Activated CD4-positive, alpha-beta T cell treated with anti-CD3 and anti-CD28 coated beads, Interleukin-2, Interleukin-6, amounts not matched to agents 100 ng/mL and 50 ng/mL, durations not matched to agents 16 hours and 8 hours (primary cell): ENCODE measurements at places on chromosomes 1 and 21.

DNA sequence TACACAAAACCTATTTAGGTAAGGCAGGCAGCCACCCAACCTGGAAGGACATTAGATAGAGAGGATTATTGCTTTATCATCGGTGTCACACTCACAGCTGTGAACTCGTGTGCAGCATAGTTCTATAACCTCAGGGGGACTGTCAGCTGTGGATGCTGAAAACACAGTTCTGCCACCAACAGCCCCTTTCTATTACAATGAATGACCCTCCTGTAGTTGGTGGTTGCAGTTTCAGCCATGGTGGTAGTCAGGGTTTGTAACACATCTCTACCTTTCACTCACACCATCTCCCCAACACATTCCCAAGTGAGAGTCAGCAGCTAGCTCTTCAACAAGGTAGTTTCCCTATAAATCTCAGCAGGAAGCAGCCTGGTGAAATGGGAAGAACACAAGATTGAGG is 136.8 kb downstream of the ZC3H11B start:
- no peak for DNase-seq

- peak; percentile 23 for DNase-seq
These were observed 59.1 kb downstream of the BCL9 start for GRCh38 chr1:147600119-147601111.

- DNase-seq, result no peak
These were observed 15.6 kb upstream of the ATP1A1 start for GRCh38 chr1:116357487-116357886.

- DNase-seq, result no peak
These were observed 137.7 kb downstream of the RUNX1 start for GRCh38 chr21:34911360-34911759.

DNA sequence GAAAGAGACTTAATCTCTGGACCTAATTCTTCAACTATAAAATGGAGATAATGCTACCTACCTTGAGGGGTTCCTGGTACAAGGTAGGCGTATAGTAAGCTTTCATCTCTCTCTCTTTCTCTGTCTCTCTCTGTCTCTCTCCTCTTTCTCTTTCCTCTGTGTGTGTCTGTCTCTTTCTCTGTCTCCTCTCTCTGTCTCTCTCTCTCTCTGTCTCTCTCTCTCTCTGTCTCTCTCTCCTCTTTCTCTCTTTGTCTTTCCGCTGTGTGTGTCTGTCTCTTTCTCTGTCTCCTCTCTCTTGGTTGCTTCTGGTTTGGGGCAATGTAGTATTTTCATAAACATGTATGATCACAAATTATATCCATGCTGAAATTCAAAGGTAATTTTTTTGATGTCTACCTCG is 76.1 kb upstream of the UBE2U start:
- DNase-seq, result no peak

DNA sequence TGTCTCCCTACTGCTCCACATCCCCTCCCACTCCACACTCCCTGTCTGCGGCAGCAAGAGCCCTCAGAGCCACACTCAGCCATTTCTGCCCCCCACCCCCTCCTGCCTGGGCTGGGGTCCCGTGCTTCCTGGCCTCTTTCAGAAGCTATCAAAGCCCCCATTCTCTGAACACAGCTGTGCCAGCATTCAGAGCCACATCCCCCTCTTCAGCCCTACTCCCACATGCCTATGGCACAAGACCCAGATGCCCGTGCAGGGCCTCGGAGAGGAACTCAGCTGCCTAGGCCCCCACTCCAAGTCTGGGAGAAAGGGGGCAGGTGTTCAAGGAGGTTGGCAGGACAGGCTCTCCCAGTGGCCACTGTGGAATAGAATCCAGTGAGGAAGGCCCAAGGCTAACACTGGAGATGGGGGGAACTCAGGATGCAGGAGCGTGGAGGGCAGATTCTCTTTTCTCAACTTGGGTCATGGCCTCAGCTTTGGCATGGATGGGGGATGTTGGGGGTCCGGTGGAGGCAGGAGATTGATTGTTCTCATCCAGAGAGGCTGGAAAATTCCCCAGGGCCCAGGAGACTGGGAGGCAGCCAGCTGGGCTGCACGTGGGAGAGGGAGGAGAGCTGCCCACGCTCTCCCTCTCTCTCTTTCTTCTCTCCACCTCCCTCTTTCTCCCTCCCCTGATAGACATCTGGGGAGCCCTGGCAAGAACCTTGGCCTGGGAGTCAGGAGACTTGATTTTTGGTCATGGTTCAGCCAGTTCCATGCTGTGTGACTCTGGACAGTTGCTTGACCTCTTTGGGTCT is 3.5 kb upstream of the BCAN start:
- DNase-seq, result no peak

GRCh38 chr1:38547321-38547720 is 312.3 kb downstream of the RRAGC start:
- DNase-seq, result no peak

DNA sequence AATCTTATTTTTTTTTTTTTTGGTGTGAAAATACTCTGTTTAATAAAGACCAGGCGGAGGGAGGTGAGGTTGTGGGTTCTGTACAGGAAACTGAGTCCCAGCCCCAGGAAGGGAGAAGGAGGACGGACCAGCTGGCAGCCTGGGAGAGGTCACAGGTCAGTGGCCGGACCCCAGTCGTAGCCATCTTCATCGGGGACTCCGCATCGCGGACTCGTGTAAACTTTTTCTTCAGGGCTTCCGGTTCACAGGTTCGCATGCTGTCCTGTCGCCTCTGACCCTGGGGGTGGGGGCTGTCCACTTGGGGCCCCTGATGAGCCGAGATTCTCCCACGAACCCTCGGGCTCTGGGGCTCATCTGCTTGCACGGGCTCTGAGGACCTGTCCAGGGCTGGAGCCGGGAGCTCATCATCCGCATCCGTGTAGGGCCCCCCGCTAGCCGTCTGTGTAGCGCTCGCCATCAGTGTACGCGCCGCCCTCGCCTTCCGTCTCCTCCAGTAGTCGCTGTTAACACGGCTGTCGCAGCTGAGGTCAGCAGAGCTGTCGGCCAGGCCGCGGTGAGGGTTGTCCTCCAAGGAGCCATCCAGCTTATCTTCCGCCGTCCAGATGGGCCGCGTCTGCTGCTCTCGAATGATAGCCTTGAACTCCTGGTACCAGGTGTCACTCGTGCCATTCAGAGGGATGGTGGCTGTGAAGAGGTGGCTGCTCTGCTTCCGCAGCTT is 975.7 kb upstream of the PRMT6 start:
- DNase-seq, result no peak

DNA sequence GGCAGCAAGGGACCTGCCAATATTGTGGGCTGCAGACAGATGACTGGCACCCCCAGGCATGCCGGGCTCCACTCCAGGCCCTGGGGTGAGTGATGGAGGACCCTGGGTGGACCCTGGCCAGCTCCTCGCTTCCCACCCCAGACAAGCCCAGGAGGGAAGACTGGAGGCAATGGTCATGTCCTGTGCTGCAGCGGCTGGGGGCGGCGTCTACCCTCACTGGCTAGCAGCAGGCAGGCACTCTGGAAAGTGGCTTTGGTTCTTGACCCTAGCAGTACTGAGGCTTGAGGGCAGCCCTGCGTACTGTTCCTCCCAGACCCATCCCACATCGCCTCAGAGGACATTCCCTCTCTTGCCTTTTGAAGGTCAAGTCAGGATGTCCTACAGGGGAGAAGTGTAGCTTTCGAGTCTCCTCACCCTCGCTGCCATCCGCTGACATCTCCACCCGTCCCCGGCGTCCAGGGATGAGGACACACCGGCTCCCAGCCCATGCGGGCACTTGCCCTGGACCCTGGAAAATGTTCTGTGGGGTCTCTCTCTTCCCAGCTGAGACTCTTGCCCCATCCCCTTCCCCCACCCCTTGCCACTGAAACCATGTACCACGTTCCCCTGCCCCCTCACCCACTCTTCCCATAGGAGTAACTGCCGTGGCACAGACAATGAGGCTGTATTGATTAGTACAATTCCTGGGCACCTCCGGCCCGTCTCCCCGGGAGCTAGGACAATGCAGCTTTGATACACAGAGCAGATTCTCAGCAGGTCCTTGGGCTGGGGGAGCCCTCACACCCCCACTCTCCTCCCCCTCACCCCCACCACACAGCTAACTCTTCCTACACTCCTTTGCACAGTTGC is 15.0 kb downstream of the SLC6A9 start:
- DNase-seq, result no peak

DNA sequence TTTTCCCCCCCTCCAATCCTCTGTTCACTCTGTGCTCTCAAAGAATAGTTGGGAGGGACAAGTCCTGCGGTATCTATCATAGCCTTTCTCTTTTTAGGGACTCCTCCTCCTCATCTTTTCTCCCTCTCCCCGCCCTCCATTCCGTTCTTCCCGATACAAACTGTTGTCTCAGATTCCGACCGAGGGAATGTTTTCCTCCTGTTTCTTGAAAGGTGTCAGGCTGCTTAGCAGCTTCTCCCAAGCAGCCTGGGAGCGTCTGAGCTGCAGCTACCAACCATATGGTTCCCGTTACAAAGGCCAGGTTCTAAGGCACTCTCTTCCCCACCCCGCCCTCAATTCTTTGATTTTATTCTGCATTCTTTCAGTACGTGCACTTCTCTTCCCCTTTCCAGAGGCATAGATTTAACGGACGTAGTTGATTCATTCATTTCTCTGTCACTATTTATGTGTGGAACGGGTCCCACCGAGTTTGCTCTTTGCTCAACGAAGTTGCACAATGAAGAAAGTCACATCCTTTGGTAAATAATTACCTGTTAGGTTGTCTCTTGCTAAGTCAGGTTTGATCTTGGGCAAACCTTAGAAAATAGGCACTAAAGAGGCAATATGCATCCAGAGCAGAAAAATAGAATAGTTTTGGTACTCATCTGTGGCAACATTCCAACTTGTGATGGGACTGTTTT is 2.8 kb downstream of the ADGRL2 start:
- no peak for DNase-seq

DNA sequence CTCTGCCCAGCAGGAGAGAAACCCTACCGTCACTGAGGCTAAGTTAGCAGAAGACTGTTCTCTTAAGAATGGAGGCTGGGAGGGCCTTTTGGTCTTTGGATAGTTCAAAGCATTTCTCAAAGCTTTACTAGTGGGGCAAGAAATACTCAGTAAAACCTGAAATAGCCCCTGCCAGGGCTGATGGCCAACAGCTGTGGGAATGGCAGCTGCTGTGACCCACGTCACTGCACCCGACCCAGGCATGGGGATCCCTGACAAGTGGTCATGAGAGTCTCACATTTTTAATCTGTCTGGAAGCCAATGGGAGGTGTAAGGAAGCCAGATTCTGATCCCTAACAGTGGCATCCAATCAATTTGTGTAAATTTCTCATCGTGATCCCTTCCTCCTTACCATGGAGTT is 44.5 kb upstream of the ENAH start:
- DNase-seq, result no peak

DNA sequence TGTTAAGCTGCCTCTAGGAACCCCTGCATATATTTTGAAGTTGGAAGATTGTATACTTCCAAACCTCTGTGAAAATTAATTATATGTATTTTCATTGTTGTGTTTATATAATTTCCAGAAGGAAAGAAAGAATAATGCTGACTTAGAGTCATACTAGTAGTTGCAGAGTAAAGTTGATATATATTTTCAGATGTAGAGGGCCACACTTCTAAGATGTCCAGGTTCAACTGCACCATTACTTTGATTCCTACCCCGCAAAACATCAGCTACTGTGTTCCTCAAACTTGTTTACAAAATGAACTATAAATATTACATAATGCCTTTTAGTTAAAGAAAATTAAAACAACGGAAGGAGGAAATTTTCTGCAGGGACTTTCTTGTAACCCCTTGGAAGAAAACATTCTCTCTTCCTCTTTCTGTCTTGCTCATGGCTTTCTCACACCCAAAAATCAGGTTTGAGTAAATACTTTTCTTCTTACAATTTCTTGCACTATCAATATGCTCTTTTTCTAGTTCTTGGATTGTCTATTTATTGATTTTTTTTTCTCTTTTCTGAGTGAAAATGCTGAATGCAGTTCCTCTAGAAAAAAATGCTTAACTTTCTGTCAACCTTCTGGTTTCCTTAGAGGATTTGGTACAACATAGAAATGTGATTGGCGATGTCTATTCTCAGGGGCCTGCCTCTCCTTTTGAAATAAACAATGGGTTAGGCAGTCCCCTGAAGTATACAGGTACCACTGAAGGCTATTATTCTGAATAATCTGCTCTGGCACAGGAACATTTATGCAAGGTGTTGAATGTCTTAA is 867.8 kb downstream of the TTLL7 start:
- DNase-seq, result no peak

DNA sequence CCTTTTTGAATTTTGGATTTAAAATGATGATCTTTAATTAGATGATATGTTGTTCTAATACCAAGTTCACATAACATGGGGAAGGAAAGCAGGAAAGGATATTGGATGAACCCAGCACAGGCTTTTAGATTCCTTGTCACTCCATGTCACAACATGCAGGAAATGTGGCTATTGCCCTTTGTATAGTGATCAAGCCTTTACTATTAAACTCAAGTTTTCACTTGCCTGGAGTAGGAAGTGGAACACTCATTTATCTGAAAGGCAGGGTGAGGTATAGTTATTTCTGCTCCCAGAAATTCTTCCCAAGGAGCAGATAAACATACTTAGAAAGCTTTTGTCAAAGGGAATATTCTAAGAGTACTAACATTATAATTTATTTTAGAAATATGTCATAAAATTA is 37.2 kb upstream of the BCAS2 start:
- no peak for DNase-seq

GRCh38 chr1:110201157-110201825 is 8.8 kb upstream of the KCNC4 start:
- DNase-seq, result no peak

GRCh38 chr1:212288615-212289014 is 3.4 kb downstream of the PPP2R5A start:
- no peak for DNase-seq

DNA sequence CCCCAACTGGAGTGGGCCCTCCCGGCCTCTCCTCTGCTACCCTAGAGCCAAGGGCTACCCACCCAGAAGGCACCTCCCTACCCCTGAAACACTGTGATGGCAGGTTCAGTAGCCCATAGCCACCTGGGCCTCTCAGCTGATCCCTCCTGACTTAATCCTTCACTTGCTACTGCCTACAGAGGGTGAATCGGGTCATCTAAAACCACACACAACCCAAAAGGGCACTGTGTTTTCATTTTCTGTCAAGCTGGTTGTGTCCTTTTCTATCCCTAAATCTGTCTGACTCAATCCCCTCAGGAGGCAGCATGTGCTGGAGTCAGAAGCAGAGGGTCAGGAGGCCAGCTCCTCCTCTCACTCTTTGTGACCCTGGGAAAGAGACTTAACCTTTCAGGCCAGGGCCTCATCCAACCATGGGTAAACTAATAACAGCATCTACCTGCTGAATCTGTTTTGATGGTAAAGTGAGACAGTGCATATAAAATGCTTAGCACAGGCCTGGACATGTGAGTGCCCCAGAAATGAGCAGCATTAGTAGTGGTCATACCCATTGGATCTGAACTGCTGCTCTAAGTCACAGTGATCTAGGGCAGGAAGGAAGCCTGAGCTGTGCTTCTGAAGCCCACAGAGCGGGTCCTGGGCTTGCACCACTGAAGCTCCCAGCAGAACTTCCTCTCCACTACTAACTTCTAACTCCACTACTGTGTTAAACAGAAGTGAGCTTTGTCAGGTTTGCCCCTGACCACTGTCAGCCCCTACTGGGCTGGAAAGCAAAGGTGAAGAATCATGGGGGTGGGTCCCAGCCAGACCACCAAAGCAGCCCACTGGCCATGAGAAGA is 11.0 kb downstream of the PMVK start:
- DNase-seq, result no peak
